ENCODE measurements at places on chromosomes 6 and 20. TPM values are rescaled to one million over a fixed set of nuclear protein-coding genes. Genes with fewer than 3 reads are reported as not detected.

POM121L2 gene
- not detected for total RNA-seq

OR2J3 gene
- total RNA-seq, result not detected

SYCP2L gene
- 3.2 TPM for total RNA-seq

SLC17A1 gene
- total RNA-seq, result not detected
